Retinal pigment epithelial cell (primary cell): ENCODE measurements at places on chromosomes 16 and 17.

DNA sequence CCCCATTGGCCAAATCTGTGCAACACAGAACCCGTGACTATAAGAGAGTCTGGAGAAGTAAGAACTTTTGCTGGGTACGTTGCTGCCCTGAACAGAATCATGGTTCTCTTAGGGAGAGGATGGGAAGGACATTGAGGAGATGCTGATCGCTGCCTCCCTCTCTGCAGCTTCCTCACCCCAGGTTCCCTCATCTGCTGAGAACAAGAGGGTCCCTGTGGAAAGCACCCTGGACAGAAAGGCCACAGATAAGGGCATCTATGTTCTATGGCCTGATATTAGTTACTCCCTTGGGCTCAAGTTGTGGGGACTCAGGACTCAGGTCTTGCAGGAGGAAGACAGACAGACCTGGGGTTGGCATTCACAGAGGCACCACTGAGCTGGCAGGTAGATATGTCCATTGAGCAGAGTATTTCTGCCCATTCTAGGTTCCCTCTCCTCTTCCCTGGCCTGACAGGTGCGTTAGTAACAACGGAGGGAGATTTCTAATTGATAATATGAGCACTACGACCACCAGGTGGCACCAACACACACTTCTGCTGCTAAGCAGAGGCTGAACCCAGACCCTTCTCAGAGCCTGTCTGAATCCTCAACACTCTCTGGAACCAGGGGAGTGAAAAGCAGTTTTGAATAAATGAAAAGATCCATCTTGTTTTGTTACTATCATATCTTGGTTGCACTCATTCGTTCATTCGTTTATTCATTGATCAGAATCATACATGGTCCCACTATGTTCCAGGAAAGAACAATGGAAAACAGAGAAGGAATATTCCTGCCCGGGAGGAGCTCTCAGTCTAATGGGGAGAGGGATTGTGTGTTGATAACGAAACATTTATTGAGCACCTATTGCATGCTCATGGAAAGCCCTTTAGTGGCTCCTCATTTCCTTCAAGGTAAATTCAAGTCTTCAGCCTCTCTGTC lies 56.4 kb downstream of the SLC6A2 start:
- DNase-seq, result no peak

DNA sequence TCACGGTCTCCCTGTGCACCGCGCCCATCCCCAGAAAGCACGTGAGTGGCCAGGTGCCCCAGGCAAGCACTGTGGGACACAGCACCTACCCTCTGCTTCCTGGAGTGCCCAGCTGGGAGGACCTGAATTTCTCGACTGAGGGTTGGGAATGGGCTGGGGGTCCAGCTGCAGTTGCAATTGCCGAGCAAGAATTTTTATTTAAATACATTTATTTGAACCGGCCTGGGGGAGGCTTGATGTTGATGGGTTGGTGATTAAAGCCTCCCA lies 6.3 kb downstream of the SLC5A2 start:
- DNase-seq, result no peak

DNA sequence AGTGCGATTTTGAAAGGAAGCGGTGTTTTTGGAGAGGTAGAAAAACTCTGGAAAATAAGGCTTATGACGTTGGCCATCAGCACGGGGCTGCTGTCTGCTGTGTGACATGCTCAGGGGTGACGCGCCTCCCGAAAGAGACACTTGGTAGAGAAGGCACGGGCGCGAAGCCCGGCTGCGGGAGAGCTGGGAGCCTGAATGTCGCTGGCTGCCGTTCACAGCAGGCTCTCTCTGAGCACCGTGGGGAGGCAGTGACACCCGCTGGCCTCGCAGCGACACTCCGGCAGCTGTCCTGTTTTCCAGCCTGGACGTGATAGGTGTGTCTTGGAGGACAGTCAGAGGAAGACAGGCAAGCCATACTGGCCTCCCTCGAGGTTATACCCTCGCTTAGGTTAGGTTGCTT lies 759.1 kb upstream of the RBFOX1 start:
- no peak for DNase-seq

DNA sequence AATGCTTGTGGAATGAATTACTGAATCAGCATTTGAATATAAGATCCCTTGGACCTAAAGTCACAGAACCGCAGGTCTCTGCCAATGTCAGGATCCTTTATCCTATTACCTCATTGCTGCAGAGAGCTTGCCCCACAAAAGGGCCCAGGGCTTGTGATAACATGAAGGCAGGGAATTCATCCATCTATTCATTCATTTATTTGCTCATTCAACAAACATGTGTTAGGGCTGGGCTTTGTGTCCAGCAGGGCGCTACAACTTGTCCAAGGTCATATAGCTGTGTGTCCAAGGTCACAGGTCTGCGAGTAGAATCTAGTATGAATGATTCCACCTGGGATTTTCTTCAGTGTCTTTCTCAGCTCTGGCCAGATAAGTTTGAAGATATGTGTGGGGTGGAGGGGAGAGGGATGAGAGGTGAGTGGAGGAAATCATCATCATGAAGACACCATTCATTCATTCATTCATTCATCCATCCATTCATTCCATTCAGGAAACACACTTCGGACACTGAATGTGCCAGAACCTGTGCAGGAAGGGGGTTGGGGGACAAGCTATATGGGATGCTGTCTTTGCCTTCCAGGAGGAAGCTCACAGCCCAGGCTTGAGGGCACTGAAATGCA lies 1.3 kb upstream of the UNC45B start:
- DNase-seq, result no peak

GRCh38 chr17:8459107-8459506 lies 23.4 kb downstream of the NDEL1 start:
- DNase-seq, result no peak

- no peak for DNase-seq
Observed at GRCh38 chr16:70601576-70602575, 44.5 kb upstream of the IL34 start.

GRCh38 chr17:2093349-2093748 lies 38.4 kb downstream of the HIC1 start:
- DNase-seq, result no peak

DNA sequence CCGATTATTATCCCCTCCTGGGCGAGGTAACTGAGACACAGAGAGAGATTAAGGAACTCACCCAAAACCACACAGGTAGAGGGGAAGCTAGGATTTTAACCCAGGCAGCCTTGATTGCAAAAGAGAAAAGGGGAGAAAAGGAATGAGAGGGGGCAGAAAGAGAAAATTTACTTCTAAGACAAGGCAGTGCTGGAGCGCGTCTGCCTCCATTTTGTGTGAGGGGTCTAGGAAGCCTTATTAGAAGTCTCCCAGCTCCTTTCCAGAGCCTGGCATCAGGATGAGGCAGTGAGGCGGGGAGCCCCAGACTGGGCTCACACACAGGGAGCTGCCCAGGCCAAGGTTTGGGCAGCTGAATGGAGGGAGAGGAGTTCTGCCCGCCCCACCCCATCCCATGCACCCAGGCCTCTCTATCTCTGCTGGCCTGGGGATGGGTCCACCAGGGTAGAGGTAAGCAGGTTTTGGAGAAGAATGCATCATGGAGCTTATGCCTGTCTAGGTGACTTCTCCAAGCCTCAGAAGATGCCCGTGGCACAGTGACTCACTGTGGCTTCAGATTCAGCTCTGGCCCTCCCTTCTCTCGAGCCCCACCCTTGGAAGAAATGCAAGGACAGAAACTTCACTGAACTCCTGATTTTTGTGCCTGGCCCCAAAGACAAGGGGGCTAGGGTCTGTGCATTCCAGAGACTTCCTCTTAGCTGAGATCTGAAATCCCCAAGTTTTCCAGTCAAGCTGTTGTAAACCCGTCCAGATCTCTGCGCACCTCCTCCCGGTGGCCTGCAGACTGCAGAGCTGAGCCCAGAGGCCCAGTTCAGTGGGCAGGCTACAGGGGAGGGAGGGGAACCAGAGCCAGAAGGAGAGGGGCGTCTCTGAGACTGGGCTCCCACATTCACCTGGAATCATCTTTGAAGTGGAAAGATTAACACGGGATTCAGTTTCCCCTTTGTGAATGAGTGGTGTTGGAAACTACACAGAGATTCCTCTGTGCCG lies 95.1 kb upstream of the CDH5 start:
- DNase-seq, result no peak

GRCh38 chr17:59830846-59831486 lies 61.8 kb downstream of the TUBD1 start:
- no peak for DNase-seq
